Cardiac fibroblast (primary cell): ENCODE measurements at places on chromosomes 12 and 14.

GRCh38 chr12:128318341-128318740 is 51.4 kb downstream of the TMEM132C start:
- peak; percentile 2 for DNase-seq

GRCh38 chr14:21268617-21269251 is 508 bp downstream of the HNRNPC start:
- DNase-seq = peak; percentile 75

DNA sequence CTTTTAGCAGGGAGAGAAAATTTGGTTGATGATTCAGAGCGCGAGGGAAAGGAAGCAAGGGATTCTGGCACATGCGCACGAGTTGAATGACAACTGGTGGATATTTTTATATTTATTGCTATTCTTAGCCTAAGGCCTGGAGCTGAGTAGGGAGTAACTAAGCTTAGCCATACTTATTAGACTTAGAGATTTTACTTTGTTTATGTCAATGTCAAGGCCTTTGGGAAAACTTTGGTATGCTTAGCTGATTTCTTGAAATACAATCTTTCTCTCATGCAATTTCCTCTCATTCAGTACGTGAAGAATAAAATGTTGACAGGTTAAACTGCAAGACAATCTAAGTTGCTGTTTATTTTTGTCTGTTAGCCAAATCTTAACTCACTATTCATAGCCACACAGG is 101.1 kb downstream of the CRADD start:
- peak; percentile 98 for DNase-seq

DNA sequence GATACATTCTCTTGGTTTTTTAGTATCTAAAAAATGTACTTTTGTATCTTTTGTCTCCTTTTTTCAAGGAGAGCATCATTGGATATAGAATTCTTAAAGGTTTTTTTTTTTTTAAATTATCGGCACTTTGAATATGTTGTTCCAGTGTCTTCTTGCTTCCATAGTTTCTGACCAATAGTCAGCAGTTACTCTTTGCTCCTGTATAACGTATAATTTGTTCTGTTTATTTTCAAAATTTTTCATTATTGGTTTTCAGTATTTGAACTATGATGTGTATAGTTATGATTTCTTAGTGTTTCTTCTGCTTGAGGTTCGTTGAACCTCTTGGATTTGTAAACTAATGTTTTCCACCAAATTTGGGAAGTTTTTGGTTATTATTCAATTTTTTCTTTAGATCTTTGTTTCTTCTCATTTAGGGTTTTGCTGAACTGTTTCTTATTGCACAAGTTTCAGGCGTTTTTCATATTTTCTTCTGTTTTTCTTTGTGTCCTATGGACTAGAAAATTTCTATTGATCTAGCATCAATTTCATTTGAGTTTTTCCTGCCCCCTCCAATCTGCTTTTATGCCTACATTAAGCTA is 93.9 kb downstream of the PLBD1 start:
- peak; percentile 41 for DNase-seq

GRCh38 chr12:92623386-92623785 is 79.4 kb upstream of the PLEKHG7 start:
- no peak for DNase-seq

- DNase-seq = peak; percentile 36
Observed at GRCh38 chr14:63273717-63274655, 44.7 kb downstream of the GPHB5 start.

DNA sequence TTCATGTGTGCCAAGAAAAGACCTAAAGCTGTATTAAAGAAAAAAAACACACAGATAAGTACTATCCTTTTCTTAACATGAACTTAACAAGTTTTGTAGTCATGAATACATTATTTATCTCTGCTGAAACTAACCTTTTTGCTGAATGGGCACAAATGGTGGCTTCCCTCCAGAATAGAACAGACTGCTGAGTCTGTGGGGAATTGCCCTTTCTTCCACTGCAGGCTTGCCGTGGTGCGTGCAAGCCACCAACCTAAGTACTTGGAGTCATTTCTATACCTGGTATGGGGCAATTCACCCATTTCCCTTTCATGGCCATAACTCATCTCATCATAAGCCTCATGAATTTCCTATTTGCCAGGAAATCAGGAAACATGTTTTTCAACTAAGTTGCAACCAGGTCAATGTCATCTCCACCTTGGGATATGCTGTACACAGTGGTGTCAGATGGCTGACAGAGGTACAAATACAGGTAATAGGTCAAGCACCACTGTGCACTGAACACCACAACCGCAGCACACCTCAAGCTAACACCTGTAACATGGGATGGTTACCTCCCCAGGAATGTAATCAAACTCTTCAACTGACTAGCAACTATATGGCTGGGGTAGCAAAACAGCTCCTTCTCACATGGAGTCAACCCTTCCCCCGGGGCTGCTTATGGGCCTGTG is 49.9 kb downstream of the CATSPERB start:
- no peak for DNase-seq

- no peak for DNase-seq
Observed at GRCh38 chr14:34034447-34035176, 83.7 kb upstream of the EGLN3 start.

- no peak for DNase-seq
Observed at GRCh38 chr12:131271724-131272123, 318.0 kb downstream of the ADGRD1 start.

DNA sequence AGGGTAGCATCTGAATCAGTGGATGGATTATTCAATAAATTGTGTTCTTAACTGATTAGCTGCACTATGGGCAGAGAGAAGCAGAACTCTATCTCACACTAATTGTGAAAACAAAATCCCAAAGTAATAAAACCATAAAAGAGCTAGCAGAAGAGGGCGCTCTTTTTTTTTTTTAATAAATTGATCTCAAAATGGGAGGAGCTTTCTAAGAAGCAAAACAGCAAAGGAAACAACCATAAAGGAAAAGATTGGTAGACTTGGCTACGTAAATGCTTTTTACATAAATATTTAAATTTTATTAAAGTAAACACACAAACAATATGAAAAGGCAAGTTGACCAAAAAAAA is 1.5 kb upstream of the TM7SF3 start:
- DNase-seq = peak; percentile 69

DNA sequence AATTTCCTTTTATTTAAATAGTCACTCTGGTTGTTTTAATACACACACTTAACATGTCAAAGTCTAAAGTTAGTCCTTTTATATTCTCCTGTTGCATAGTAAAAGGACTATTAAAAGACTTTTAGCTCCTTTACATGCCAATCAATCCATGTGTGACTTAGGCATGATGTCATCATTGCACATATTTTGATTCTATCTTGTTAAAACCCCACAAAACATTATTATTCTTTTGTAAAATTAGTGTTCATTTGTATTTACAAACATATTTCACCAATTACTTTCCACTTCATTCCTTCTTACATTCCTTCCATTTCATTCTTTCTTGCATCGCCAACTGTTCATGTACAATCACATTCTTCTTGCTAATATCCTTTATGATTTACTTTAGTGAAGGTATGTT is 39.6 kb downstream of the TC2N start:
- DNase-seq = no peak
